ENCODE measurements at places on chromosomes 1 and 21.

- DNase-seq: no peak
Measured at GRCh38 chr1:225650179-225650578, 2.7 kb downstream of the ENAH start.

DNA sequence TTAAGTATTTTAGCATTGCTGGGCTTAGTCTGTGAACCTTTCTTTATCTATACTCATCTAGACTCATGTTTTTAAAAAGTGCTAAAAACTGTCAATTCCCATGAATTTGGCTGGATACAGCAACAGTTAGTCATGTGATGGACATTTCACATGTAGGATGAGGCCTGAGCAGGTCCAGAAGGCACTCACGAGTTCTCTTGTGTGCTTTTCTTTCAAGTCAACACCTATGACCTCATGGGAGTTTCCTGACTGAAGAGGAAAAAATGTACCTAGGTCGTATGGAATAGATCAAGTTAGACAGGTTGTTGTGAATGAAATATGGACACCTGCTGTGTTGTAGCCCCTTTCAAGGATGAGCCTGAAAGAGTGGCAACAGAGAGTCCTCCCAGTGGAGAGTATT is 394.2 kb downstream of the DUSP10 start:
- DNase-seq: peak; percentile 27

DNA sequence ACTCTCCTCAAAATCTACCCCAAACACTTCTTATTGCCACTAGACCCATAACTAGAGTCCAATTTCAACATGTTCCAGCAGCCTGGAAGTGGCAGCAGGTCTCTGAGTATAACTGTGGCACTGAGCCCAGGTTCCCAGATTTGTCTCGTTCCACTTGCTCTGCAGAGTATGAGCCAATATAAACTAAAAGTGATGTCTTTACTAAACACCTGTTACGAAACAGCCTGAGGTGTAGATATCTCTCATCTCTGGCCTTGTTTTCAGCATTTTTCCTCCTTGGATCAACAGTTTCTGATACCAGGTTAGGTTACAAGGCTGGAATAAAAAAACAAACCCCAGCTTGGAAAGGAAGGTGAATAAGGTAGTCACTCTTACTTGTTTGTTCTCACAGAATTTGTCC is 25.2 kb upstream of the PRDX6 start:
- DNase-seq: no peak

GRCh38 chr21:41821756-41822431 is 55.0 kb upstream of the RIPK4 start:
- no peak for DNase-seq

- DNase-seq: no peak
Measured at GRCh38 chr1:12342401-12343003, 112.7 kb downstream of the VPS13D start.

- no peak for DNase-seq
Measured at GRCh38 chr1:247047260-247047659, 31.4 kb downstream of the ZNF670 start.

GRCh38 chr21:28762357-28762735 is 230.3 kb downstream of the LTN1 start:
- no peak for DNase-seq

GRCh38 chr1:172971241-172971640 is 79.5 kb downstream of the TNFSF18 start:
- no peak for DNase-seq

DNA sequence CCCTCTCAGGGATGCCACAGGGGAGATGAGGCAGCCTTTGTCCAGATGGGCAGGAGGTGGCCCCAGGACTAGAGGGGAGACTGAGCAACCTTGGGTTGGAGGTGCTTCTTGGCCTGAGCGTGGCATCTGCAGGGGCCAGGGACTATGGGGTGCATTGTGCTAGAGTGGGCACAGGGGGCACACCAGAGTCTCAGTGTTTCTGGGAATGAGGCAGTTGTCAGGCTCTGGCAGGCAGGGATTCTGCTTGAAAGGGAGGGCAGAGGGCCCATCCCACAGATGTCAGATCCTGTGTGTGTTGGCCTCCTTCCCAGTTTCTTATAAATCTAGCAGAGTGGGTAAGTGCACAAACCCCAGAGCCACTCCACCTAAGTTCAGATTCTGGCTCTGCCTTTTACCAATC is 13.7 kb downstream of the LGR6 start:
- no peak for DNase-seq

DNA sequence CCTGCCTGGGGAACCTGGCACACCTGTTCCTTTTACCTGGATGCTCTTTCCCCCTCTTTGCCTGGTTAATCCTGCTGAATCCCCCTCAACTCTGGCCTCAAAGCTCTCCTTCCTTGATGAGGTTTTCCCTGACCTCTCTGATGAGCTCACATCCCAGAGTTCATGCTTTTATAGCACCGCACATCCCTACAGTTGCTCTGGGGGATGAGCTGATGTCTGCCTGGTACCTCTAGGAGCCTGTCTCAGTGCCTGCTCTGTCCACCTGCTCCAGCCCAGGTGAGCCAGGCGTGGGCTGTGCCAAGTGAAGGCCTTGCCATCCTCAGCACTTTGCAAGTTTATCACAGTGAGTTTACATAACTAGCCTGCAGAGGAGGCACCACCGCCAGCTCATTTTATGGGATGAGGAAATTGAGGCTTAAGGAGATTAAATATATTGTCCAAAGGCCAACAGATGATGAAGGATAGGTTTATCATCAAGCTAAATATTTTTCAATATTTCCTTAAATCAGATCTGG is 58.6 kb upstream of the TMPRSS2 start:
- DNase-seq: no peak

- no peak for DNase-seq
Measured at GRCh38 chr1:195908121-195908520, 700.1 kb downstream of the KCNT2 start.

DNA sequence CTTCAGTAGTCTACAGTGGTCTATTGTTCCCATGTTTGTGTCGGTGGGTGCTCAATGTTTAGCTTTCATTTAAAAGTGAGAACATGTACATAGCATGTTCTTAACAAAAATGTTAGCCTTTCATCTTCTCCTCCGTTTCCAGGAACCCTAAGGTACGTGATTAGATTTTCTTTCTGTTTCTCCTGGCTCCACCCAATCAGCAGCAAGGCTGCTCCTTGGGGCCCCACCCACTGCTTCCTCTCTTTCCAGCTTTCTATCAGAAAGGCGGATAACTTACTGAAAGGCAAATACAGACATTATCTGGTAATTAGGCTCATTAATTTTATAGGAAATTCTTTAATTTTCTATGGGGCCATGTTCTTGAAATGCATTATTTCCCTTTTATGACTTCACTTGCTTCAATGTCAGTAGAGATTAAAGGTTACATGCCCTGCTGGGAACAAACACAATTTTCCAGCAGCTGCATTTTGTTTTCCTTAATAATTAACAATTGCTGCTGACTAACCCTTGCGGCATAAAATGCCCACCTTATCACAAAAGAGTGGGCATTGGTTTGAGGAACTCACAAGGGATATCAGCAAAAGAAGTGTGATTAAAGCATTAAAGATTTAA is 324.9 kb upstream of the SNX7 start:
- DNase-seq: no peak

DNA sequence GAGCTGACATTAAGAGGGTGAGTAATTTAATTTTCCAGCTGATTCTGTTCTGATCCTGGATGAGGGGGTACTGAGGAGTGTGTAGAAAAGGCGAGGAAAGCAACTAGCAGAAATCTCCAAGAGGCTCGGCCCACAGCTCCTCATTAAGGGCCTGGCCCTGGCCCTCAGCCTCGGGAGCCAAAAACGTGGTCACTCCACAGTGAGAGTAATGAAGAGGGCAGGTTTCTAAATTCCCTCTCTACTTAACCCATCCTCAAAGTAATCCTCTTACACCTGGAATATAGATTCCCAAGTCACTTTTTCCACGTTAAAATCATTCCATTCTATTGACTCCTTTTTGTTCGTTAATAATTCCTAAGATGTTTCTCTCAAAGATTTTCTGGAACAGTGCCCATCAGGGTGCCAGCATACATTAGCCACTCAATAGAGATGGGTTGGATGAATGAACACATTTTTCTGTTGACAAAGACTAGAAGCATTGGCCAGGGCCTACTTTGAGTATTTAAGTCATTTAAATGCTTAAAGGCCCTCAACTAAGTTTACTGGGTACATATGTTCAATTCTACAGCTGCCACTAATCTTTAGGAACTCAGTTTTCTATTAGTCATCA is 1.1 kb upstream of the COL11A1 start:
- DNase-seq: no peak

DNA sequence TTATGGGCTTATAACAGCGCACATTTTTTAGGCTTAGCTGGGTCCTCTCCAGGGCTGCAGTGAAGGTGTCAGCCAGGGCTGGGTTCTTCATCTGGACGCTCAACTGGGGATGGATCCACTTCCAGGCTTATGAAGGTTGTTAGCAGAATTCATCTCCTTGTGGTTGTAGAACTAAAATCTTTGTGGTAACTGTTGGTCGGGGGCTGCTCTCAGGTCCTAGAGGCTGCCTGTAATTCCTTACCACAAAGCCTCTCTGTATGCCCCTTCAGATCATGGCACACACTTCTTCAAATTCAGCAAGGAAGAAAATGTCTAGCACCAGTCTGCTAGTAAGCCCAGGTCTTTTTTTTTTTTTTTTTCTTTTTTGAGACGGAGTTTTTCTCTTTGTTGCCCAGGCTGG is 40.9 kb upstream of the EPS8L3 start:
- DNase-seq: no peak

DNA sequence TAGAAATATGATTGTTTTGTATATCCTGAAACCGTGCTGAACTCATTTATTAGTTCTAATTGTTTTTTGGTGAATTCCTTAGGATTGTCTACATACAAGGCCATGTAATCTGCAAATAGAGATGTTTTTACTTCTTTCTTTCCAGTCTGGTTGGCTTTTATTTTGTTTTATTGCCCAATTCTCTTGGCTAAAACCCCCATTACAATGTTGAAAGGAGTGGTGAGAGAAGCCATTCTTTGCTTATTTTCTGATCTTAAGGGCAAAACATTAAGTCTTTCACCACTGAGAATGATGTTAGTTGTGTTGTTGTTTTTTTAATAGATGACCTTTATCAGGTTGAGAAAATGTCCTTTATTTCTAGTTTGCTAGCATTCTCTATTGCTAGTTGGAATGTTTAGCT is 157.3 kb downstream of the NTMT2 start:
- DNase-seq: no peak

DNA sequence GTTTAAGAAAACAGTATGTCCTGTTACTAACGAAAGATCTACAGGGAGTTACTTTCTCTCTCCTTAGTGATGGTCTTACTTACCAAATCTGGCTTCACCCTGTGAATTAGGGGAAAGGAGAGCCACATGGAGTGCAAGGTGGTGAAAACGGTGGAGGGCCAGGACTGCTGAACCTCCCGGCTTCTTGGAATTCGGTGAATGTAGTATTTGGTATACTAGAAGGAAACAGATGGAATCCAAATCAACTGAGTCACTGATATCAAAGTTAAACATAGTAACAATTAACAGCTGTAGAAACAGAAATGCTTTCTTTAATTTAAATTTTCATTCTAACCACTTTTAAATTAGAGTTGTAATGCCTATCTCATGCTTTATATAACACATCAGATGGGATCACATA is 45.7 kb downstream of the ALG14 start:
- DNase-seq: no peak

- no peak for DNase-seq
Measured at GRCh38 chr1:3747903-3748302, 4.3 kb upstream of the CCDC27 start.

- DNase-seq: no peak
Measured at GRCh38 chr1:182087304-182087703, 25.8 kb upstream of the ZNF648 start.

- no peak for DNase-seq
Measured at GRCh38 chr1:64107118-64107519, 96.3 kb upstream of the UBE2U start.

DNA sequence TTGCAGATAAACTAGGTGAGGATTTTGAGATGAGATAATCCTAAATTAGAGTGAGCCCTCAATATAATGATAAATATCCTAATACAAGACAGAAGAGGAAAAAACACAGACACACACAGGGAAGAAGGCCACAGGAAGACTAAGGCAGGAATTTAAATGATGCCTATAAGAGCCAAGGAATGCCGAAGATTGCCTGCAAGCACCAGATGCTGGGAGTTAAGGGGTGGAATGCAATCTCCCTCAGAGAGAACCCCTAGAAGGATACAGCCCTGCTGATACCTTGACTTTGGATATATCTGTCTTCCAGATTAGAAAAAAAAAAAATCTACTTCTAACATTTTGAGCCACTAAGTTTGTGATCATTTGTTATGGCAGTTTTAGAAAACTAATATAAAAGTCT is 299.7 kb upstream of the PRMT6 start:
- no peak for DNase-seq

- no peak for DNase-seq
Measured at GRCh38 chr1:60896701-60897363, 185.5 kb upstream of the NFIA start.

DNA sequence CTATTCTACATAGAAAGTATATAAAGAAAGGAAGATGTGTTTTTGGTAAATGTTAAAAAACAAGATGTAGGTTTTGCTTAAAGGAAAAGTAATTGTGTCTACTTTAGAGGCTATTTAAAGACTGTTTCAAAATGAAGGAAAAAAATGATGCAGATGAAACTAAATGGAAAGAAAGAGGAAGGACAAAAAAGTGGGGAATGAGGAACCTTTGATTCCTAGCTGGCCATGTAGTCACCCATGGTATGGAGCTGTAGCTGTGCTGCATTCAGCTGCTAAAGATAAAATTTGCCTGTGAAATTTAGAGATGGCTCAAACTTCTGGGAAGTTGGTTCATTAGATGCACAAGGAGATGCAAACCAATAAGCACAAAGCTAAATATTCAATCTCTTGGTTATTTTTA is 86.8 kb upstream of the SERBP1 start:
- DNase-seq: no peak

DNA sequence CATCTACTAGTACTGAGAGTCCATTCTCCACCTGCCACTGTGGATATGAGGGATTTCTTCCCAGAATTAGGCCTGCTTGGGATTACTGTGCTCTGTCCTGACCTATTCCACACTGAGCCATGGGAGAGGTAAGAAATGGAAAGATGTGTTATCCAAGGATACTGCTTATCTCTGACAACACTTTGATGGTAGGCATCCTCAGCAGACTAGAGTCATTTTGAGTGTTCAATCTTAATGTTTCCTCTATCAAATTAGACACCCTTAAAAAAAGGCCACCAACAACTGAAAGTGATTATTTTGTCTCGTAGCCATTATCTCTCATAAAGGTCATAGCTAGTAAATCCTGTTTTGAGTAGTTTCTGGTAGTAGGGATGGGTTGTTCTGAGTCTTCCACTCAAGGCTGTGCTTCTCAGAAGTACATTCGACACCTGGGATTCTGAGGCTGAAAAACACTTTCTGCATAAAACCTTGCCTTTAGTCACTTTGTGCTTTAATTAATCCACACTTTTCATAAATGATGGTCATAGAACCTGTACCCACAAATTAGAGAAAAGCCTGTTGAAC is 8.8 kb downstream of the ATPAF1 start:
- DNase-seq: no peak

GRCh38 chr1:118963456-118964430 is 24.4 kb downstream of the TBX15 start:
- no peak for DNase-seq

DNA sequence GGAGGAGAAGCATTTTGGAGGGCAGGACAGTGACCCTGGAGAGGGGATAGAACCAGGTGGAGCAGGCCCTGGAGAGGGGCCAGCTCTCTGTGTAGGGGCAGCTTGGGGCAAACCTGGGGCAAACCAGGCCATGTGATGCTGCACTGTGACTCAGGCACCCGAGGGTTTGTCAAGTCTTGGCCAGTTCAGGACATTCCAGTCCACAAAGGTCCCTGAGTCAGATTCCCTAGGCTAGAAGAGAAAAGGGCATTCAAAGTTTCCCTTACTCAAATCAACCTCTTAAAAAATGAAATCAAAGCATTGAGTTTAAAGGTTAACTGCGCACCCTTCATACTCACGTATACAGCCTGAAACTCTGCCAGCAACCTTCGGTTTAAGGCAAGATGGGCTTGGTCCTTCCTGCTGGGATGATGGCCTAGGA is 25.2 kb upstream of the PLA2G2C start:
- no peak for DNase-seq

All from NCI-H510A (cell line).